ENCODE measurements at places on chromosomes 1 and 21. TPM values are rescaled to one million over a fixed set of nuclear protein-coding genes. Genes with fewer than 3 reads are reported as not detected.

The LCE1E gene
- not detected for total RNA-seq

The NOS1AP gene
- not detected for total RNA-seq

The THEMIS2 gene
- total RNA-seq = 8.9 TPM

The VWA5B1 gene
- not detected for total RNA-seq

The RBM11 gene
- total RNA-seq = 0.26 TPM

The ZNF697 gene
- total RNA-seq = 14.5 TPM

The OR2L2 gene
- total RNA-seq = not detected

The NR1I3 gene
- total RNA-seq = not detected

The KPRP gene
- total RNA-seq = not detected

The UBXN11 gene
- total RNA-seq = 3.8 TPM

The KRTAP24-1 gene
- not detected for total RNA-seq

The PAQR6 gene
- total RNA-seq = 0.56 TPM

The CTSE gene
- not detected for total RNA-seq

The OR2T2 gene
- not detected for total RNA-seq

The CLEC20A gene
- not detected for total RNA-seq

The ANKRD65 gene
- total RNA-seq = 0.39 TPM

The HSD11B1 gene
- total RNA-seq = 9.6 TPM

The FCRL6 gene
- not detected for total RNA-seq

The MYOG gene
- total RNA-seq = not detected

The CHI3L2 gene
- total RNA-seq = 13.9 TPM

The GSTM4 gene
- 12.9 TPM for total RNA-seq

The DCST1 gene
- total RNA-seq = not detected

The TACSTD2 gene
- 0.26 TPM for total RNA-seq

The MUL1 gene
- 28.2 TPM for total RNA-seq

The KRTAP10-11 gene
- total RNA-seq = not detected

The TRAF5 gene
- total RNA-seq = 26.7 TPM

The BRDT gene
- total RNA-seq = not detected

The AKR7A3 gene
- 0.59 TPM for total RNA-seq

The RAB7B gene
- total RNA-seq = 6.5 TPM

The HSPA6 gene
- 4.5 TPM for total RNA-seq

The STPG1 gene
- 4.2 TPM for total RNA-seq

The FMO2 gene
- total RNA-seq = 11.8 TPM

The BACE2 gene
- 120 TPM for total RNA-seq

The L1TD1 gene
- 0.13 TPM for total RNA-seq

The GBP1 gene
- total RNA-seq = 12.4 TPM

The NCMAP gene
- not detected for total RNA-seq

The DENND2D gene
- 3.7 TPM for total RNA-seq

The KRTAP19-1 gene
- not detected for total RNA-seq

The PLXNA2 gene
- 18.3 TPM for total RNA-seq

The ITLN2 gene
- 0.52 TPM for total RNA-seq
